ENCODE measurements at places on chromosomes 2 and 18.

GRCh38 chr2:207825978-207826377, 56.3 kb upstream of the FZD5 start:
- DNase-seq: peak; percentile 56

GRCh38 chr2:238459081-238459629, 32.4 kb downstream of the ASB1 start:
- peak; percentile 84 for DNase-seq

GRCh38 chr2:65799141-65799854, 366.9 kb upstream of the SPRED2 start:
- no peak for DNase-seq

DNA sequence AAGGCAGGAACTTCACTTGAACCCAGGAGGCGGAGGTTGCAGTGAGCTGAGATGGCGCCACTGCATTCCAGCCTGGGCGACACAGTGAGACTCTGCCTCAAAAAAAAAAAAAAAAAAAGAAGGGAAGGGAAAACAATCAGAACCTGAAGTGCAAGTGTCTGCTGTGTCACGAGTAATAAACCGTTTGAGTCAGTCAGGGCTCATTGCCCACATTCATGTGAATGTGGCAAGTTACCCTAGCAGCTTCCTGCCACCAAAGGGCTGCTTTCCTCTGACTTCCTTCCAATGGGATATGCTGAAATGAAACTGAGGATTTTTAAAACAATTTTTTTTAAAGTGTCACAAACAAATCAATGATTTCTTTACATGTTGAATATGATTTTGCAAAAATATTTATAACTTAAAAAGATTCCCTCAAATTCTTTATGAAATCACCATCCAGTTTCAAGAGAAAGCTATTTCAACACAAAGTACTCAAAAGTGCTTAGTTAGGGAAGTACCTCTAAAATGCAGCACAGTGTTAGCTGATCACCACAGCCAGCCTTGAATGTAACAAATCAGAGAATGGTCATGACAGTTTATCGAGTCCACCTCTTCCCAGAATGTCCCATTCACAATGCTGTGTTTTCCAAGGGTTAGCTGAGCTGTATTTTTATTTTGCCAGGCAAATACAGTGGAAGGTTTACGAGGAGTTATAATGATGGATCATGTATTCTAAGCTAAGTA, 36.4 kb downstream of the WDSUB1 start:
- no peak for DNase-seq

- DNase-seq: no peak
Observed at GRCh38 chr18:25373432-25374179, 21.6 kb upstream of the ZNF521 start.

GRCh38 chr18:29034113-29034856, 857.4 kb upstream of the CDH2 start:
- DNase-seq: no peak

DNA sequence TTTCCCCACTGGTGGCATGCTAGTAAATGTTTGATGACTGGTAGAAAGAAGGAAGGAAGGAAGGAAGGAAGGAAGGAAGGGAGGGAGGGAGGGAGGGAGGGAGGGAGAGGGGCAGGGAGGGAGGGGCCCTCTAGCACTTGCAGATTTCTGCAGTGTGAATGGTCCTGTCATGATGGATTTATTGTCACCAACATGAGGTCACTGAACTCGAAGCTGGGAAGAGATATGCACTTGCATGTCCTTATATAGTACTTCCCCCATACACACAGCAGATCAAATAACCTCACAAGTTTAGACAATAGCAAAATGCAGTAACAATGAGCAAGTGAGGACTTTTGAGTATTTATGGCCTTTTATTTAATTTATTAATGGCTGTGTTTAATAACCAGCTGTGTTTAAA, 44.5 kb upstream of the CXCR4 start:
- no peak for DNase-seq

DNA sequence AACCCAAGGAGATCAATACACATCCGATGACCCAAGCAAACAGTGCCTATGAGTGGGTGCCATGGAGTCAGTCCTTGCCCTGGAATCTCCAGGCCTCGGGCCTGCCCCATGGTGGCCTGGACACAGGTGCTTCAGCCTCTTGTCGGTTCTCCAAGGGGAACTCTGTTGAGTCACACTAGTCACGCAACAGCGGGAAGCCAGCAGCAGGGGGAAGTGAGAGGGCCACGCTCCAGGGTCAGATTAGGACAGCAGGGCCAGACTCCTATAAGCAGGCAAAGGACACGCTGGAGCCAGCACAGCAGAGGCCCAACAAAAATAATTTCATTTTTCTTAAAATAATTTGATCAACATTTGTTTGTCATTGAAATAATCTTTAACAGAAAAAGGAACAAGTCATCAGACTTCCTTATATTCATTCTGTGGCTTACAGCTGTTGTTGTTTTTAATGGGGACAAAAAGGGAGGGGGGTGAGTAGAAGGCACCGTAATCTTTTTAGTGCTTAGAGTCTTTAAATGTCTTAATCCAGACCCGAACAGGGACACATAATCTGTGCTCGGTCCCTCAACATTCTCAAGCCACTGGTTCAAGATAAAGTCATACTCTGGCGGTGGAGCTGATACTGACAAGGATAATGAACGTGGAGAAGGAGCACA, 16.4 kb upstream of the ARMC9 start:
- no peak for DNase-seq

DNA sequence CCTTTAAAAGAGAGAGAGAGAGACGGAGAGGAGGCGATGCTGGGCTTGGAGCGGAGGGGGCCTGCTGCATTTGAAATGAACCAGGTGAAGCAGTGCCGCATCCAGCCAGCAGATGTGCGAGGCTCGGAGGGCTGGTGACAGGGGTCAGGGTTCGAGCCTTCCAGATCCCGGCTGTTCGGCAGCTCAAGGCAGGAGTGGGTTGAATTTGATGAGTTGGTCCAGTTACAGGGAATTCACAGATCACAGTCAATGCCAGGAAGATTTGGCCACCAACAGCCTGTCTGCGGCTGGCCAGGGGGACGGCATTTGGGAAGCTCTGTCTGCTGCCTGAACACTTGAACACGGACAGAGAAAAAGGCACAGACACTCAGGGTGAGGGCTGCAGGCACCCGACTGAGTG, 48.6 kb downstream of the PTGR3 start:
- no peak for DNase-seq

GRCh38 chr2:152523091-152523490, 188.1 kb downstream of the FMNL2 start:
- no peak for DNase-seq

- no peak for DNase-seq
Observed at GRCh38 chr2:12606472-12607000, 110.2 kb upstream of the TRIB2 start.

- no peak for DNase-seq
Observed at GRCh38 chr2:22536133-22536532, 848.8 kb upstream of the KLHL29 start.

DNA sequence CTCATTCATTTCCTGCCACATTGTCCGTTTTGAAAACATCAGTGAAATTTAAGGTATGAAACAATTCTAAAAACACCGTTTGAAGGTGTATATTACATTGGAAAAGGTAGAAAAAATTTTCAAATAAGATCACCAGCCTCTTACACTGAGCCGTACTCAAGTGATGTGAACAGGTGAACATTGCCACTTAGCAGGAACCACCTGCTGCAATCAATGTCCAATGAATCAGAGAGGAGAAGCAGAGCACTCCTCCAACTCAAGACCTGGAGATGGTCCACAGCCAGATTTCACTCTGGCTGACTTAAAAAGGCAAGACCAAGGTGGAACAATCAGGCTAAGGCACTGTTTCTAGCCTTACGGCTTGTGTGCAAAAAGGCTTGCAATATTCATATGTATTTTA, 110.3 kb upstream of the TTN start:
- no peak for DNase-seq

- DNase-seq: no peak
Observed at GRCh38 chr2:122639711-122640110, 884.3 kb downstream of the TSN start.

DNA sequence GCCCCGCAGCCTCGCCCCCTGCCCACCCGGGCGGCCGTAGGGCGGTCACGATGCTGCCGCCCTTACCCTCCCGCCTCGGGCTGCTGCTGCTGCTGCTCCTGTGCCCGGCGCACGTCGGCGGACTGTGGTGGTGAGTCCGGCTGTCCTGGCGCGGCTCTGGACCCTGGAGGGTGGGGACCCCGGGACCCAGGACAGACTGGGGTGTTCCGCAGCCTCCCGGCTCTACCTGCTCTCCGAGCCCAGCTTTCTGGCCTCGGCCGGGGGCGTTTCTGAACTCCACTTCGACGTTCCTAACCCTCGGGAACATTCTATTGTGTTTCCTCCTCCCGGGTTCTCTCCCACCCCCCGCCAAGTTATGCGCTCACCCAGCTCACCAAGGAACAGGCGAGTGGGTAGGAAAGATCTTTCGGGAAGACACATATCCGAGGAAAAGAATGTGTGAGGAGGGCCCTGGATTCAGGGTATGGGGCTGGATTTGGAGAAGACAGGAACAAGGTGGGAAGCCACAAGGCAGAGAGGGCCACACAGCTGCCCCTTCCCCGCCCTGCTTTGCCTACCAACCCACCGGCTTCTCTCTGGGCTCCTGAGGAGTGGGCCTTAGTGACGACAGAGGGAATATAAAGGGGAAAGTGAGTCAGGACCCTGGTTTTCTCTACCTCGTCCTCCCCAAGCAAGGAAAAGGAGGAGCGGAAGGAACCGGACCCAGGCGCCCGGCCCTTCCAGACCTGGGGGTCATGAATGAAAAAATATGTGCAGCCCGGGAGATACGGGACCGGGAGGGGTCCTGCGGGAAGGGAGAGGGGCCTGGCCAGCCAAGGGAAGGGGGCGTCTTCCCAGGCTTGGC, 605 bp downstream of the WNT6 start:
- no peak for DNase-seq

DNA sequence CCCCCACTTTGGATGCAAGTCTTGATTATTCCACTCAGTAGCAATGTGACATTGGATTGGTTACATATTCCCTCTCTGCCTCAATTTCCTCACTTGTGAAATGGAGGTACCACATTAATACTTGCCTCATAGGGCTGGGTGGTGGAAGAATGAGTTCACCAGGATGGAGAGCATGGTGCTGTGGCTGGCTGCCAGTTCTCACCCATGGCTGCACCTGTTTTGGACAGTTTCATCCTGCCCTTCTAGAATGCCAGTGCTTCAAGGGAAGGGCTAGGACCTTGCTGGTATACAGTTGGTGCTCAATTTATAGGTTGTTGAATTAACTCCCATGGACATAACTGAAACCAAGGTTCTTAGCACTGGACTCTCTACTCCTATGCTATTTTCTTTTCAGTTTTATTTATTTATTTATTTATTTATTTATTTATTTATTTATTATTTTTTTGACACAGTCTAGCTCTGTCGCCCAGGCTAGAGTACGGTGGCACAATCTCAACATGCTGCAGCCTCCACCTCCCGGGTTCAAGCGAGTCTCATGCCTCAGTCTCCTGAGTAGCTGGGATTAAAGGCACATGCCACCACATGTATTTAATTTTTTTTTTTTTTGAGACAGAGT, 5.3 kb upstream of the SH3RF3 start:
- DNase-seq: no peak

DNA sequence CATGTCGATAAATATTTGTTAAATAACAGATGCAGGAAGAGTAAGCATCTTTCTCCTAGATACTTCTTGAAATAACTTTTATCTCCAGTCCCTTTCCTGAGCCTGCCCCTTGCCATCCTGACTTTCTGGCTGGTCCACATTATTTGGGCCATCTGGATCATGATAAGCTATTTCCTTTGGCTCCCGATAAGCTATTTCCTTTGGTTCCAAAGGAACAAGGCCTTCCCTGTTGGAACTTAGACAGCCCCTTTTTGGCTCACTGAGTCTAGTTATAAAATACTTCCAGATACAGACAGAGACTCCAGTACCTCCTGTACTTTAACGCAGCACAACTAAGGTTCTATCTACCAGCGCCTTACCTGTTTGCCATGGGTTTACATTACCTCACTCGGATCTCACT, 205.3 kb upstream of the CCDC150 start:
- no peak for DNase-seq

GRCh38 chr2:67389286-67389685, 7.8 kb upstream of the ETAA1 start:
- no peak for DNase-seq

DNA sequence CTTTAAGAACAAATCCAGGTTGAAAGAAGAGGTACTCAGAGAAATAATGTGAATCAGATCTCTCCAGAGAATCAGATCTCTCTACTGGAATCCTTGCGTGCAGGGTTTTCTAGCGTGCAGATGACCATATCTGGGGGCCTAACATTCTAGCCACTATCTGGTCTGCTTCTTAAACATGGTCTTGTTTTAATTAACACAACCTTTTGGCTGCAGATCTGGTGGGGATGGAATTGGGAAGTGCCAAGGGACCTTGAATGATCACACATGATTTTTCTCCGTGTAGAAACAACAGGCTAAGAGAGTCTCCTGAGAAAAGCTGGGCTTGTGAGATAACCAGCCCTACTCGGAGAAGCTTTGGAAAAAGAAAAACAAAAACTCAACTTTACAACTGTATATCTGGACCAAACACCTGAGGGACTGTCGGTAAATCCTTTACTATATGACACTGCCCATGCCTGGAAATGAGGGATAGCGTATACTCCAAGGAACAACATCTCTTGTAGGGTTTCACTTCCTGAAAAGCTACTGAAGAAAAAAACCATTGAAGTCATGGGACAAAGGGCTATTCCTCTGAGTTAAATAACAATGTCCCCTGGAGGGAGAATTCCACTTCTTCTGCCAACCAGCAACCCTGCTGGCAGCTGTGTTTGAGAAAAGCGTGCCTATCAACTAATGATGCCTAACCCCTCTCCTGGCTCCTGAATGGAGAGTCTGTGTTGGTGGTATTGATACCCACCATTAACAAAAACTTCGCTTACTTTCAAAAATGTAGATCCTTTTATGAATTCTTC, 171.0 kb upstream of the REV1 start:
- DNase-seq: no peak

DNA sequence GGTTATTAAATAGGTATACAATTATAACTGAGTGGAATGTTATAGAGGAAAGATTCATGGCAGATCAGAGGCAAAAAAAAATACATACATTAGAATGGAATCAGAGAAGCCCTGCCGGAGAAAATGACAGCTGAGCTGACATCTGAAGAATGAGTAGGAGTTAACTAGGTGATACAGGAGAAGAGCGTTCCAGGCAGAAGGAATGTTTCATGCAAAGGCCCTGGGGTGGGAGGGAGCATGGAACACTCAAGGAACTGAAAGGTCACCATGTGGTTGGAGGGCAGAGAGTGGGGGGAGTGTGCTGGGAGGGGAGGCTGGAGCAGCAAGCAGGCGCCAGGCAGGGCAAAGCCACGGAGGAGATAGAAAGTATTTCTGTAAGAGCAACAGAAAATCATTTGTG, 31.6 kb upstream of the CDK5R2 start:
- DNase-seq: no peak

GRCh38 chr2:221449406-221449805, 122.7 kb downstream of the EPHA4 start:
- DNase-seq: no peak

GRCh38 chr18:80232710-80233109, 14.6 kb downstream of the PARD6G start:
- DNase-seq: no peak

GRCh38 chr2:237759176-237759575, 39.4 kb upstream of the RBM44 start:
- DNase-seq: no peak

GRCh38 chr2:60676706-60677330, 79.2 kb upstream of the PAPOLG start:
- no peak for DNase-seq

- DNase-seq: no peak
Observed at GRCh38 chr18:38843291-38843690, 1277.7 kb upstream of the CELF4 start.

GRCh38 chr2:179793238-179793637, 68.2 kb downstream of the ZNF385B start:
- DNase-seq: no peak
